ENCODE measurements at places on chromosomes 12 and 14.

GRCh38 chr14:65100922-65101541 lies 1.3 kb downstream of the MAX start:
- no peak for DNase-seq

DNA sequence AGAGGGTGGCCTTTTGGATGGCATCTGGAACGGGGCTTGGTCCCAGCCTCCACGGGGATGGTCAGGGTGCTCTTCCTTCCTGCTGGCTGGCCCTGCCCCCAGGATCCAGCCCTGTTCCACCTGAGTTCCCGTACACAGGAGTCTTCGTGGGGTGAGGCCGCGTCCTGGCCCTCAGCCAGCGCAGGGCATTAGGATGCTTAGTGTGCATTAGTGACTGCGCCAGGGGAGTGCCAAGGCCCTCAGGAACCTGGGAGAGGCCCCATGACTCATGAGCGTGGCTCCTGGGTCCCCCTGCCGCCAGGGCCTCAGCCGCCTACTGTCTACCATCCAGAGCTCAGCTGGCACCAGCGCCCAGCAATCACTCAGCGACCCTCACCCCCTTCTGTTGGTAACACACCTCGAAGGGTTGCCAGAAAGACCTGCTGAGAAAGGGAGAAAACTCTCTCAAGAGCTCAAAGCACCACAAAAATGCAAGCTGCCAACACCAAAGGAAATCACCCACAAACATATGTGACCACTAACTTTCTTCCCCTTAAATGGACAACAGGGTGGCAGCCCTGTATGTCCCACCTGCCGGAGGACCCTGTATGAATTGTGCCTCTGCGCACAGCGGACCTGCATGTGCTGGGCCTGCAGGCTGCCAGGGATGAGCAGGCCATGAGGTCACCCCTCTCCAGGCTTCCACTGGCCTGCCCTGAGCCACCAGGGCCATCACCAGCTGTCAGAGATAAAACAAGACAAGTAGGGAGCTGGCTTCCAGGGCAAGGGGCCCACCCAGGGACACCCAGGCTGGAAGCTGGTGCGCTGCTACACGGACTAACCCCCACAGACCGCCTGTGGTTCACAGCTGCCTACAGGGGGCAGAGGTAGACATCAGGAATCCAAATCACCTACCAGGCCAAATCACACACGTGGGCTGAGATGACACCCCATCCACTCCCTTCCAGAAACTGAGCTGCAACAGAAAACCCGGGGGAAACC lies 28.7 kb downstream of the CCDC85C start:
- no peak for DNase-seq

- DNase-seq = no peak
These were observed 463.6 kb downstream of the TMEM117 start for GRCh38 chr12:44299524-44299923.

DNA sequence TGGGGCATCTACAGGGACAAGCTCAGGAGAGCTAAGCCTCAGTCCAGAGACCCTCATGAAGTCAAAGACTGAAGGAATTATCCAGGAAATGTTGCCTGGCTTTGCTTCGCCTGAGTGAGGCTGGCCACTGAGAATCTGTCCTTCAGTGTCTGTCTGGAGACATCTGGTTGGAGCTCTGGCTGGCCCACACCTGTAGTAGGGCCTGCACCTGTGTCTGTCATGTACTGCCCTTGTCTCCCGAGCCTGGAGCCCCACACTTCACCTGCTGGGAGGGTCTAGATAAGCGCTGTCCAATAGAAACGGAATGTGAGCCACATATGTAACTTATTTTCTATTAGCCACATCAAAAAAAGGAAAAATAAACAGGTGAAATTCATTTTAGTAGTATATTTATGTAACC lies 9.9 kb upstream of the HDAC7 start:
- no peak for DNase-seq

DNA sequence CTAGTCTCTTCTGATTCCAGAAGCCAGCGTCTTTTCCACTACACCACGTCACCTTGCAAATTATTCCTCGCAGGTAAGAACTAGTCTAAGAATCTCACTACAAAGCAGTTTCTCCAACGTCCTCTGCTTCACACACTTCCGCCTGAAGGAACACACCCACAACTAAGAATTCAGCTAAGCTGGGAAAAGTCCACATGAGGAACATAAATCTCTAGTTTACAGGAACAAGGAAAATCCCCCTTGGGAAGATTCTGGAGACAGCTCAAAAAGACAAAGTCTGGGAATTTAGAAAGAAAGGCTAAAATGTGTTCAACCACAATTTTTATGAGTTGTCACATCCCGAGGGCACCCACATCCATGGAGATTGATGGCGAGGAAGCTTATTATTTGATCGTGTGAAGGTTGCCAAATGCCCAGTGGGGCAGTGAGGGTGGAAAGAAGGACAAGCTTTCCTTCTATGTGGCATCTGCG lies 780.2 kb upstream of the TBX3 start:
- no peak for DNase-seq

GRCh38 chr14:68610251-68610793 lies 182.5 kb downstream of the ZFP36L1 start:
- DNase-seq = no peak

- no peak for DNase-seq
These were observed 990.2 kb downstream of the GALC start for GRCh38 chr14:87002776-87003175.

DNA sequence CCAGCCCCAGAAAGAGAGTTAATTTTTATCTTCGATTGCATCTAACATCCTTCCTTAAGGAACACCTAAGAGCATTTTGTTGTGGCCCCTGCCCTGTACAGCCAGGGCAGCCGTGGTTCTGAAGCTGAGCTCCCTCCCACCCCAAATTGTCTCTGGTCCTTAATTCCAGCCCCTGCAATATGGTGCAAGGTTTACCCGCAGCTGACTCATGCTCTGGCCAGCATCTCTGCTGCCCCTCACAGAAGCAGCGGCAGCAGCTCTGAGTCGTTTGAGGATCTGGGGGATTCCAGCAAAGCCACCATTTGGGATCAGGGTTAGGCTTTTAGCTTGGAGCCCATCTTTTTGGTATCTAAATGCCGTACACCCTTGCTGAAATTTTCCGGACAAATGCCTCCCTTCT lies 3.3 kb downstream of the DLK1 start:
- no peak for DNase-seq

GRCh38 chr14:69652942-69653684 lies 41.7 kb downstream of the SUSD6 start:
- peak; percentile 60 for DNase-seq

DNA sequence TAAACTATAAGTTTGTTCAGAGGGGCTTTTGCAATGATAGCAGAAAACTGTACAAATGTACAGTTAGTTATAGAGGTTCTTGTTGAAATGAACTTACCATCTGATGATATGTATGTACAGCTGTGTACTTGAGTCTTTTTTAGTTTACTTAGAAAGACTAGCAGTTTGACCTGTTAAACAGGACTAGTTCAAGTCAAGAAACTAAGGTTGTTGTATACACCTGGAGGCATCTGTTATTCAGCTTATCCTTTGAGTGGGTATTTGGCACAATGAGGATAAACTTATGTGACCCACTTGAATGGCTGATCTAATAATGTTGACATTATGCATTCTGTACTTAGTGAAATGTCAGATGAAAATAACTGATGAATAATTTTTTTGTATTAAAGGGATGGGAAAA lies 13.4 kb downstream of the MTERF2 start:
- DNase-seq = no peak

DNA sequence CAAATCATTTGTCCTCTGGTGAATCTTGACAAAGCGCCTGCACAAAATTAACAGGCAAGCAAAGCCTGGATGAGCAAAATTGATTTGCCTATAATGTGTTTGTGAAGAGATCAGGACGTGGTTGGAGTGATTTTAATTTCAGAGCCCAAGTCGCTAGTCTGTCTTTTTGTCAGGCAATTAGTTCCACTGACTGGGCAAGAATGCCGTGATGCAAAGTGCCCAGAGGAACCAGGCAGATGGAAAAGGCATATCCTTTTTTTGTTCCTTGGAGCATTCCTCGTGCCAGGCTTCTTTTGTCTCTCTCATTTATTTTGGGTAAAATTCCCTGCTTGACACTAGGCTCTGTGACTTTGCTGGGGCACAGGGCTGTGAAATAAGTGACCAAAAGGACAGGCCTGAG lies 65.9 kb upstream of the CCDC198 start:
- peak; percentile 3 for DNase-seq

GRCh38 chr14:69312608-69313007 lies 52.6 kb downstream of the GALNT16 start:
- peak; percentile 75 for DNase-seq

- DNase-seq = no peak
These were observed 4.2 kb downstream of the CALM1 start for GRCh38 chr14:90400904-90401561.

GRCh38 chr12:97375310-97375709 lies 87.3 kb upstream of the RMST start:
- no peak for DNase-seq

DNA sequence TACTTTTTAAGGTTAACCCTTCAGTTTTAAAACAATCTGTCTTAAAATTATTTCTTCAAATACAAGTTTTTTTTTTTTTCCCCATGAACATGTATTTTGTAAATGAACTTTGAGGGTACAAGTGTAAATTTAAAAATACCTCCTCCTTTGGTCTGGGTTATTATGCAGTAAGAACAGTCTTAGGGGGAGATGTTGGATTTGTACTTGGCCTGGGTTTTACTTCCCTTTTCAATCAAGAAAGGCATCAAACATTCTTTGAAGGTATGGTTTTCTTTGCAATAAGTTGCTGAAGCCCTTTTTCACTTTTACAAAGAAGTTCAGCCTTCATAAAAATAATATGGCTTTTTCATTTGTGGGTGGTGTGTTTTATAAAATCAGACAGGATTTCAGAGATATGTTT lies 20.5 kb downstream of the WBP11 start:
- DNase-seq = no peak

DNA sequence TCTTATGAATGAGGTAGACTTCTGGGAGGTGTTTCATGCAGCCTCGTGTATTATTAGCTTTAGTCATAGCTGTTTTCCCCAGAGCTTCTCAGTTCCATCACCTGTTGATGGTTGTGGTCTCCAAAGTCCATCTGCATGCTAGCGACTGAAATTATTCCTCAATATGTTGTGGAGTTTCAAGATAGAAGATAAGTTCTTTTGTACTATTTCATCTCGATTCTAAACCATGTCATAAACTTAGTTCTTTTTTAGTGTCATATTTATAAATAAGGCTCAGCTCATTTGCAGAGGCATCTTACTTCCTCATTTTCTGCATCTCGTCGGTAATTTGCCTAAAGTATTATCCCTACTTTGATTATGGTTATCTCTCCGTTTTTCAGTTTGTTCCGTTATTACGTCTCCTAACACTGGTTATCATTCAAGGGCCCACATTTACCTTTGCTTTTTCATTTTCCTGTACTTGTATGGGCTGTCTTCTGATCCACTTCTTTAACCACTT lies 119.1 kb downstream of the ITPR2 start:
- DNase-seq = no peak

GRCh38 chr14:84864548-84865271 lies 665.2 kb upstream of the FLRT2 start:
- no peak for DNase-seq

DNA sequence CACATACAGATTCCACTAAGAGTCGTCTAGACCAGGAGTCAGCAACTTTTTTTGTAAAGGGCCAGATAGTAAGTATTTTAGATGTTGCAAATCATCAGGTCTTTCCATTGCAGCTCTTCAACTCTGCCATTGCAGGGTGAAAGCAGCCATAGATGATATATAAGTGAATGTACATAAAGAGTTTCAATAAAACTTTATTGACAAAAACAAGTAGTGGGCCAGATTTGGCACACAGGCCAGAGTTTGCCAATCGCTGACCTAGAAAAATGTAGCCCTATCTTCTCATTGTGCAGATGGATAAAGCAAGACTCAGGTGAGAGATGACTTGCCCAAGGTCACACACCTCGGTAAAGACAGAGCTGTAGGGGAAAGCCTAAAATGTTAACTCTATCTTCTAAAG lies 474.7 kb downstream of the MED13L start:
- no peak for DNase-seq

DNA sequence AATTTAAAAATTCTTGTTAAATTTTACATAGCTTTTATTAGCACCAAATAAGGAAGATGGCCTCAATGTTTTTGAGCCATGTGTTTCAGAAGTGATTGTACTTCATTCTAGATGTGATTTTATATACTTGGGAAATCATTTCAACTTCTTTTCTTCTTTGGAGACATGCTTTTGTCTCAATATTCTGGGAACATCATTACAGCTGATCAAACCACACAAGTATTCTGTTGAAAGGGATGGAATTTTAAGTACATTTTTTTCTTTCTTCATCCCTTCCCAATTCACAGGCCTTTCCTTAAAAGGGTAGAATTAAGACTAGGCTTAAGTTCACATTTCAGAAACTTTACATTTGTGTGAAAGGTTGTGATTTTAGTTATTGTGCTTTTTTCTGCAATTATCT lies 66.4 kb downstream of the PAPOLA start:
- no peak for DNase-seq

DNA sequence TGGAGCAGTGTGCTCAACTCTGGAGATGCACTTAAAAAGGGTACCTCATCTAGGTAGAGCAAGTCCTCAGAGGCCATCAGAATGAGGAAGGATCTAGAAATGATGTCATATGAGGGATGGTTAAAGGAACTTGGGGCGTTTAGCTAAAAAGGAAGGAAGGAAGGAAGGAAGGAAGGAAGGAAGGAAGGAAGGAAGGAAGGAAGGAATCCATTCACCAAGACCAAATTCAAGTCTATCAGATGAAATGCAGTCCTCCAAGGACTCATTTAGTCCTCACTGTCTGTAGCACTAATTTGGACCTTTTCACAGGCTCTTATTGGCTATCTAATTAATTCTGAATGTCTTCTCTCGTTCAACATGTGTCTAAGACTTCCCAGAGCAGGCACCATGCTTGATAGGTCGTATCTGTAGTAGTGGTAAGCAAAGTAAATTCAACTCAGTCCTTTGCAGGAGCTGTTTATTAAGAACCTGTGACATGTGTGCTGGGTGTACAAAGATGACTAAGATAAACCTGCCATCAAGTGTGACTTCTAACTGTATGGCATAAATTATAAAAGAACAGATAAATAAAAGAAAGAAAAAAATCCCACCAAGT lies 63.5 kb downstream of the LLPH start:
- DNase-seq = no peak

- DNase-seq = peak; percentile 61
These were observed 31.9 kb upstream of the ZFP36L1 start for GRCh38 chr14:68824517-68825347.

- no peak for DNase-seq
These were observed 82.4 kb downstream of the PIWIL1 start for GRCh38 chr12:130420071-130420470.

GRCh38 chr14:104534036-104534435 lies 45.5 kb upstream of the C14orf180 start:
- no peak for DNase-seq

GRCh38 chr12:66978802-66979201 lies 290.4 kb upstream of the CAND1 start:
- no peak for DNase-seq

DNA sequence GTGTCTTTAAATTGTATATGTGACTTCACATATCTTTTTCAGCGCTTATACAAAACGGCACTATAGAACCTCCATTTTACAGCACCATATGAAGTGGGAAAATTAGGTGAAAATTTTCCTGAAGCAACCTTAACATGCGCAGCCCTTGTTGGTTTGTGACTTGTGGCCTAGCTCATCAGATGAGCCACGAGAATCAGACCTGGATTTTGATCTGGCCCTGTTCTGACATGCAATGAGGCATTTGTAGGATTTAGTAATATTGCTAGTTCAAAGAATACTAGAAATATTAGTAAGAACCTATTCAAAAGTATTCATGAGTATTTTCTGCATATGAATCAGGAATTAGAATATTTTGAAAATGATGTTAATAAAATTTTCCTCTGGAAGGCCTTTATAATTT lies 2.9 kb downstream of the CDKN1B start:
- no peak for DNase-seq

Measured in globus pallidus (tissue), 1 donor.